SHP77 treated with DMSO at 0.1 percent for 48 hours (cell line): ENCODE measurements at places on chromosomes 11 and 22.

- no peak for DNase-seq
Measured at GRCh38 chr11:88414385-88414861, 76.9 kb upstream of the CTSC start.

DNA sequence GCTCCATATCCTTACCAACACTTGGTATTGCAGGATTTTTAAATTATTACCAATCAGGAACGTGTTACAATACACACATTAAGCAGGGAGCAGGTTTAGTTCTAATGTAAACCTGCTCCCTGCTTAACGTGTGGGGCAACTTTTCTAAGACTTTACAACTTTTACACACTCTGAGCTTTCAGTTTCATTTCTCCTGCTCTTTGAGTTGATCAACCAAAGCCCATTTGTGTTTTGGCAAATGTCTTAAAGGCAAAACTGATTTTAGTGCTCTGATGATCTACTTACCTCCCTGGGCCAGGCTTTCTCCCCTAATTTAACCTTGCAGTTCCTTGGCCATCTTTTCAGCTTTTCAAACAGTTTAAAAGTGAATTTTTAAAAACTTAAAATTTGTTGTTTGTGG lies 70.9 kb downstream of the ZBTB44 start:
- DNase-seq, result no peak

- no peak for DNase-seq
Measured at GRCh38 chr11:43378897-43379296, 20.2 kb downstream of the TTC17 start.

DNA sequence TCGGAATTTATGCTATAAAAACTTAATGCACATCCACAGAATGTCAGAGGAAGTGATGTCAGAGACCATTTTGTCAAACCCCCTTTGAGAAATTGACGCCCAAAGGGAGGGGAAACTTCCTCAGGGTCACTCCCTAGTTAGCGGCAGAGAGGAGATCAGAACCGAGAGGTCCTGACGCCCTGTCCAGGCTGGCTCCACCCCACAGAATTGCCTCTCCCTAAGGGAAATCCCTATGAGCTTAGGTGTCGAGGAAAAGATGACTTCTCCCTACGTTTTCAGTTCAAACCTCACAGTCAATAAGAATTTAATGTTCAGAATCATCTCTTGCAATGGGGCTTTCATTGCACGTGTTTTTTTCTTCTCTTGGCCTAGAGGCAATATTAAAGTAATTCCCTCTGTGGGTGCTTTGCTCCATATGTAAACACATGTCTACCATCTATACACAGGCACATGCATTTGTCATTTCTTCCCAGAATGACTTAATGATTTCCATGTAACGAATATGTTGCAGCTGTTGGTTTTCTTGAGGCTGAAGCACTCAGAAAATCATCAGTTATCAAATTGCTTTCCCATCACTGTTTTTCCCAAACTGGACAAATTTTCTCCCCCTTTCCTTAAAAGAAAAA lies 148.7 kb upstream of the TIMP3 start:
- no peak for DNase-seq

- DNase-seq, result no peak
Measured at GRCh38 chr11:64637334-64638017, 46.5 kb downstream of the SLC22A12 start.

GRCh38 chr11:105589346-105589745 lies 20.5 kb upstream of the GRIA4 start:
- no peak for DNase-seq

GRCh38 chr22:24386937-24387471 lies 40.4 kb upstream of the ADORA2A start:
- DNase-seq, result no peak

DNA sequence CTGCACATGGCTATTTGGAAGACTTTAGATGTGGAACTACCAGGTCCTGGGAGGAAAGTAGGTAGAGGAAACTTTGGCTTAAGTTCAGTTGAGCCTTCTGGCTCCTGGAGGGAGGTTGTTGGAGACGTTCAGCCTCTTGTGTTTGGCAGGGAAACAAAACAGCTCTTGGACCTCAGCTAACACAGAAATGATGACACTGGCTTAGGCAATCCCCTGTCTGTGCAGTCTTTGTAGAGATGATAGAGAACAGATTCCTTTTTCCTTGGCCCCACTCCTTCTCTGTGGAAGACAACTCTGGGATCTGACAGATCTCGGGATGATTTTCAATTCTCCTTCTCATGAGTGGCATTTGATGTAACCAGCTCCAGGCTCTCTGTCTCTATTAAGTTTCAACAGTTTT lies 428.5 kb downstream of the TMEM135 start:
- DNase-seq, result no peak

- DNase-seq, result no peak
Measured at GRCh38 chr11:61731952-61732675, 20.3 kb upstream of the MYRF start.

DNA sequence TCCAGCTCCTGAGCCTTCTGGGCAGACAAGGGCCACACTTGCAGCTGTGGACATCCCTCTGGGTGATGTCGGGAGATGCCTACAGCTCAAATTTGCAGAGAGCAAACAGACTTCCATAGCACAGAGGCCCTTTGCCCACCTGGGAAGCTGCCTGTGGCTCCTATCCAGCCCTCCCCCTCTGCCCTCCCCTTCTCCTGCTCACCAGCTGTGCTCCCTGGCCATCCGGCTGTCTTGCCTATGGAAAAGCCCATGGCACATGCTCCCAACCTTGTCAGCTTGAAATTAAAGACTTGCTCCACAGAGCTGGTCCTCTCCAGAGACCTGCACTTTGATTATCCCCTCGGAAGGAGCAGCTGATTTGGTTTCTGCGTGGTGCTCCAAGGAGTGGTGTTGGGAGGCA lies 118.9 kb upstream of the NECTIN1 start:
- DNase-seq, result no peak

GRCh38 chr22:50278956-50279619 lies 8.9 kb upstream of the MAPK11 start:
- no peak for DNase-seq

DNA sequence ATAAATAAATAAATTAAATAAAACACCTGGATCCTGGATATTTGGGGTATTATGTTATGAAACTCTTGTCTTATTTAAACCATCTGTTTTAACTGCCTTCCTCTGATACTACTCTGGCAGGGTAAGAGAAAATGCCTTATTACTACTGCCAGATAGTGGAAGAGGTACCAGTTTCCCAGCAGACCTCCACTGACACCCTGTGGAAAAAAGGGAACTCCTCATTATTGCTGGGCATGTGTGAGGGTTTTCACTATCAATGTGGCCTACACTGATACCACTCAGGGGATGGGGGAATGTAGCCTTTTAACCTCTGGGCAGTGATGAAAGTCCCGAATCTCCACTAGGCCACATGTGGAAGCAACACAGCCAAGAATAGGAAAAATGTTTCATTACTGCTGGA lies 121.0 kb downstream of the LUZP2 start:
- no peak for DNase-seq

- DNase-seq, result no peak
Measured at GRCh38 chr11:87739766-87740165, 435.5 kb downstream of the RAB38 start.

DNA sequence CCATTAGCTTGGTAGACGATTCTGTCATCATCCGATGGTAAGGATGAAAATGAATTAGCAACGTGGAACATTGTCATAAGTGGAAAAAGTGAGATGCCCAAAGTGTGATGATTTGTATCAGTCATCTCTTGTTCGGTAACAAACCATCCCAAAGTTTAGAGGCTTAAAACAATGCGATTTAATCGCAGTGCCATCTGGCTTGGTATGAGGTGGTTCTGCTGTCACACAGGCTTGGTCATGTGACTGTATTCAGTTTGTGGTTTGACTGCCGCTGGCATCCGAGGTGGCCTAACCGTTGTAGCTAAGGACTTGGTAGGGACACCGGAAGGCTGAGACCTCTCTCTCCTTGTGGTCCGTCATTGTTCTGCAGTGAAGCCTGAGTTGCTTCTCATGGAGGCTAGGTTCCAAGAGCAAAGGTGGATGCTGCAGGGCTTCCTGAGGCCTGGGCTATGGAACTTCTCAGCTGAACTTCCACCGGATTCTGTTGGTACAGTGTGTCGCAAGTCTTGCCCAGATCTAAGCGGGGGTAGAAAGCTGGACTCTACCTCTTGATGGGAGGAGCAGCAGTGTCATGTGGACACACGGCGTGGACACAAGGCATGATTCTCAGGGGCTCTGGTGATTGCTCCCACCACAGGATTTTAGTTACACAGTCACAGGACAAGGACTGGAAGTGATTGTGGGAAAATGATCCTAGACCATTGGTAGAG lies 36.3 kb downstream of the BCR start:
- no peak for DNase-seq

DNA sequence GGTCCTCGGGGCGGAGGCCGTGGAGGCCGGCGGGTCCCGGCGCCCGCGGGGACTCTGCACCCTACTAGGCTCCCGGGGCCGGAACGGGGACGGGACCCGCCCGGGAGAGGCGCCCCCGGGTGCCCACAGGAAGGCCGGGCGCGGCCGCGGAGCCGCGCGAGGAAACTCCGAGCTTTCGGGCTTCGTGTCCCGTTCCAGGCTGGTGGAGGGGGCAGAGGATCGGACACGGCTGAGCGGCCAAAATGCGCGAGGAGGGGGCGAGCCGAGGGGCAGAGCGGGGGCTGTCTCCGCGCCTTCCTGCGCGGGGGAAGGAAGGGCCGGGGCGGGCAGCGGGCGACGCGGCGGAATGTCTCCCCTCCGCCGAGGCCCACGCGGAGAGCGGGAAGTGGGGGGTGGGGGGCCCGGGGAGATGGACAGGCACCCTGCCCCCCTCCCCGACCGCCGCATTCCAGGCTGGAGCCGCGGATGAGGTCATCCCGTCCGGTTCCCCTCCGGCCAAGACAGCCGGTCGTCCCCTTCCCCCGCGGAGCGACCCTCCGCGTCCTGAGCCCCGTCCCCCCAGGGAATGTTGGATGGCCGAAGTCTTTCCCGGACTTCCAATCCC lies 430 bp downstream of the CDC42EP1 start:
- DNase-seq, result no peak

DNA sequence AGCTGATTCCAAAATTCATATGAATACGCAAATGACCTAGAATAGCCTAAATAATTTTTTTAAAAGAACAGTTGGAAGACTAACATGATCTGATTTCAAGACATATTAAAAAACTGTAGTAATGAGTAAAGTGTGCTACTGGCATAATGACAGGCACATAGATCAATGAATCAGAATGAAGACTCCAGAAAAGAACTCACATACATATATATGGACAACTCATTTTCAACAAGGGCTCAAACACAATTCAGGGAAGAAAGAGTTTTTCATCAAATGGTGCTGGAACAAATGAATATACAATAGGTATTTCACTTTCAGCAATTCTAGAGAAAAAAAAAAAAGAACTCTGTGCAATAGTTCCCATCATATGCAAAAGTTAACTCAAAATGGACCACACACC lies 33.7 kb downstream of the BTBD10 start:
- DNase-seq, result no peak

DNA sequence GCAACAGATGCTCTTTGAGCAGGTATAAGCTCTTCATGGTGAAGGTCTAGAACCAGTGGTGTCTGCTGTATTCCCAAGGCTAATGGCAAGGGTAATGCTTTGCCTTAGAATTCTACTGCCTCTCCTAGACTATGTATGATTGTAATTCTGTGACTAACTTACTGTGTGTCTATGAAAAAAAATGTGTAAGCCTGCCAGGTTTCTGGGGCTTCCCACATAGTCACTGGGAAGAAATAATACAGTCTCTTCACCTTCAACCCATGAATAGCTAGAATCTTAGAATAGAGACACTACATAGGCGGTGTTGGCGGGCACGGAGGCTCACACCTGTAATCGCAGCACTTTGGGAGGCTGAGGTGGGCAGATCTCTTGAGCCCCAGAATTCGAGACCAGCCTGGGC lies 84.1 kb downstream of the C11orf91 start:
- DNase-seq, result no peak

GRCh38 chr11:107688322-107688918 lies 23.4 kb downstream of the SLN start:
- no peak for DNase-seq

- no peak for DNase-seq
Measured at GRCh38 chr11:65130631-65131416, 3.5 kb downstream of the SYVN1 start.

- no peak for DNase-seq
Measured at GRCh38 chr22:28283068-28283654, 364.1 kb upstream of the PITPNB start.

- no peak for DNase-seq
Measured at GRCh38 chr11:134742956-134743819, 331.1 kb upstream of the B3GAT1 start.

- DNase-seq, result no peak
Measured at GRCh38 chr11:125263268-125263790, 98.8 kb downstream of the PKNOX2 start.

GRCh38 chr11:73717136-73717535 lies 43.7 kb downstream of the RAB6A start:
- no peak for DNase-seq

DNA sequence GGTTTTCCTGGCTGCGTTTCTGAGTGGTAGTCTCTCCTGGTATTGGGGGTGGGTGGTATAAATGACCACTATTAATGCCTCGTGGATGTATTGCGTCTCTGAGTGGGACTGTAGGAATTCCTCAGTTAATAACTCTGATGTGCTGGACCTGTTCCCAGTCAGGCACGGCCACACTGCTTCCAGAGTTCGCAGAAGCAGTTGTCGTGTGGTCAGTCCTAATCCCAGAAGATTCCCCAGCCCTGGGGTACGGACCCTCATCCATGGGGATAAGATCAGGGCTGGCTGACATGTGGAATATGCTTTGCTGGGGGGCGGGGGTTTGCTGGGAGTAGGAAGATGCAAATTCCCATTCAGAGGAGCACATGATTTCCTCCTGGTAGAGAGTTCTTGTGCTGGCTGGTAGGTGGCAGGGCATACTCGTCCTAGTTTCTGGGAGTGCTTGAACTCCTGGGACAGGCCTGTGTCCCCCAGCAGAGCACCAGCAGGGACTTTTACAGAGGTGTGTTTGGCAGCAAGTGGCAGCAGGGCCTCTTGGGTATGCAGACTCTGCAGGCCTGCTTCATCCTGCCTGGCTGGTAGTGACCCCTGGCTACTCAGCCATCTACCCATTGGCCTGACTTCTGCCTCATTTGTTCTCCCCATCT lies 157.4 kb downstream of the NAV2 start:
- no peak for DNase-seq
